ENCODE measurements at places on chromosomes 16 and 17.

GRCh38 chr17:419073-419735, 66.6 kb upstream of the RPH3AL start:
- DNase-seq = no peak

GRCh38 chr17:36949461-36949927, 740 bp downstream of the AATF start:
- DNase-seq = no peak

DNA sequence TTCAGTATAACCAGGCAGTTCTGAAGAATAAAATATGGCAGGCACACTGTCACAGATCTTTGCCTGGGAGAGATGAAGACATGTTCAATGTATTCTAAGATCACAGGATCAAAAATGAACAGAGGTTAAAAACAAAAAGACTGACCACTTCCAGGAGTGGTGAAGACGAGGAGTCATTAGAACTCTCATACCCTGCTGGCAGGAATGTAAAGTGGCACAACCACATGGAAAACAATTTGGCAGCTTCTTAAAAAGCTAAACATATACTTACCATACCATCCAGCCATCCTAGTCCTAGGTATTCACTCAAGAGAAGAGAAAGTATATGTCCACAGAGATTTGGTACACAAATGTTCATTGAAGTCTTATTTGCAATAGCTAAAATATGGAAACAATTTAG, 406.3 kb downstream of the NPIPA8 start:
- DNase-seq = no peak

DNA sequence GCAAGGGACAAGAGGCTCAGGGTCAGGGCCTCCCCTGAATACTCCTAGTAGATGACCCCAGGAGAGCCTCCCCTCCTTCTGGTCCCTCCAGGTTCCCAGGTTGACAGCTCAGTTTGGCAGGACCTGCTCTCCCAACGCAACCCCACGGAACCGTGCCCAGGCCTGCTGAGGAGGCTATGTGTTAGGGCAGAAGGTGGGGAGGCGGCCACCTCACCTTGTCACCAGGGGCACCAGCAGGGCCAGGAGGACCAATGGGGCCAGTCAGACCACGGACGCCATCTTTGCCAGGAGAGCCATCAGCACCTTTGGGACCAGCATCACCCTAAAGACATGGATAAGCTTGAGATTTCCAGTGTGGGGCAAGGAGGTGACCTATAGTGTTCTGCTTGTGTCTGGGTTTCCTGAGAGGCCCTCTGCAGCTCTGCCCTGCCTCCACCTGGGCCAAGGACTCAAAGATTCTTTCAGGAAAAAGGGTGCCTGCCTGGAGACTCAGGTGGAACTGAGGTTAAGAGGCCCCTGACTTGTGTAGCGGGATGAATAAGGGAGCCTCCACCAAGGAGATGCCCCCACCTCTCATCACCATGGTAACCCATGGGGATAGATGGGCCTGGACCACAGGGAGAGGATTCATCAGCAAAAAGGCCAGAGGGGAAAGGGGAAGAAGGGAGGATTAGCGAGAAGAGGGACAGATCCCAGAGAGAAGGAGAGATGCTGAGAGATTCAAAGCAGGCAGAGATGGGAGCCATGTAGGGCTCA, 10.7 kb downstream of the COL1A1 start:
- no peak for DNase-seq

- DNase-seq = no peak
Observed at GRCh38 chr16:3637371-3637923, 17.0 kb upstream of the DNASE1 start.

- DNase-seq = no peak
Observed at GRCh38 chr16:78684655-78685375, 585.4 kb downstream of the WWOX start.

GRCh38 chr16:67386861-67387455, 6.3 kb downstream of the TPPP3 start:
- no peak for DNase-seq

DNA sequence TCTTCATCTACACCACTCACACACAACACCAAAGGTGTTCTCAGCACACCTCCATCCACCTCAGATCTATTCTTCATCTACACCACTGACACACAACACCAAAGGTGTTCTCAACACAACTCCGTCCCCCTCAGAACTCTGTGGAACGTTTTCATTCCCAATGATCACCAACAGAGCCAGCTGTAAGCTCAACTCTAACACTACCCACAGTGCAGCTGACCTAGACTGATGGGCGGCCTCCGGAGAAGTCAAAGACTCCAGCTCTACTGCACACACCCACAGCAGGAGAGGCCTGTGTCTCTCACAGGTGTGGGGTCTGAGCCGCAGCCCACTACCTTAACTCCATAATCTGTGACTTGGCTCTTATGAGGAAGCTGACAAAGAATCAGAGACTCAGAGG, 50.7 kb downstream of the ANKRD11 start:
- no peak for DNase-seq

- DNase-seq = no peak
Observed at GRCh38 chr16:81639348-81639747, 139.7 kb upstream of the PLCG2 start.

GRCh38 chr17:81976332-81977210, 858 bp upstream of the ASPSCR1 start:
- DNase-seq = no peak

GRCh38 chr17:75155191-75155601, 884 bp upstream of the JPT1 start:
- no peak for DNase-seq

GRCh38 chr16:50210266-50211038, 55.9 kb upstream of the ADCY7 start:
- peak; percentile 77 for DNase-seq

GRCh38 chr17:80825471-80826345, 165.9 kb upstream of the CHMP6 start:
- DNase-seq = no peak

DNA sequence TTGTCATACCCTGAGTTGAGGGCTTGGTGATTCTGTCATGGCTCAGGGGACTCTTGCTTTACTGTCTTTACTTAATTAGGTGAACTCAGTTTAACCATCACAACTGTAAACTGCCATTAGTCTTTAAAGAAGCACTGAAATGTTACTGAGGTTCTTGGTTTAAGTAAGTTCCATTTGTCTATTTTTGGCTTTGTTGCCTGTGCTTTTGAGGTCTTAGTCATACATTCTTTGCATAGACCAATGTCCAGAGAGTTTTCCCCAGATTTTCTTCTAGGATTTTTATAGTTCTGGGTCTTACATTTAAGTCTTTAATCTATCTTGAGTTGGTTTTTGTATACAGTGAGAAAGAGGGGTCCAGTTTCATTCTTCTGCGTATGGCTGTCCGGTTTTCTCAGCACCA, 137.5 kb downstream of the SOCS1 start:
- DNase-seq = no peak

GRCh38 chr17:31524926-31525800, 133.7 kb downstream of the RAB11FIP4 start:
- peak; percentile 75 for DNase-seq

DNA sequence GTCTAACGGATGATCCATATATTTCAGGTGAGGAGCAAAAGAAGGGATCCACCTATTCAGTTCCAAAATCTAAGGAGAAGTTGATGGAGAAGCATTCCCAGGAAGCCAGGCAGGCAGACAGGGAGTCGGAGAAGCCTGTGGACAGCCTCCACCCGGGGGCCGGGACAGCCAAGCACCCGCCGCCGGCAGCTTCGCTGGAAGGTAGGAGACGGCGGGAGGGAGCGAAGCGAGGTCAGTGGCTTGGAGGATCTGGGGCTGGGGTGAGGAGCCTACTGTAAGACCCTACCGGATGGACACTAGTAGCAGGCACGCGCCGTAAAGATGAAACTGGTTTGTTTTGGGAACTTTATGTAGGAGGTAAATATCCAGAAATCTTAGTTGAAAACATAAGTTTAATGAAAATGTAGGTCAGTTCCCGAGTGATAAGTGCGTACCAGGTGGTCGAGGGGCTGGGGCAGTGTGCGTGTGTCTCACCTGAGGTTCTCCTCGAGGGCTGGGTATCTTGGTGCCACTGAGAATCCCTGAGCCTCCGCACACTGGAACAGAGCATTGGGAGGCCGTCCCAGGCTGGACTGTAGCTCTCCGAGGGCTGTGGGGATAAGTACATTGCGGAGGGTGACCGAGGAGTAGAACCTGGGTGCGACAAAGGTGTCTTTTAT, 714 bp downstream of the SPATA33 start:
- DNase-seq = no peak

GRCh38 chr16:46658925-46659324, 30.1 kb downstream of the VPS35 start:
- no peak for DNase-seq

GRCh38 chr16:77406680-77407079, 28.2 kb downstream of the ADAMTS18 start:
- no peak for DNase-seq

DNA sequence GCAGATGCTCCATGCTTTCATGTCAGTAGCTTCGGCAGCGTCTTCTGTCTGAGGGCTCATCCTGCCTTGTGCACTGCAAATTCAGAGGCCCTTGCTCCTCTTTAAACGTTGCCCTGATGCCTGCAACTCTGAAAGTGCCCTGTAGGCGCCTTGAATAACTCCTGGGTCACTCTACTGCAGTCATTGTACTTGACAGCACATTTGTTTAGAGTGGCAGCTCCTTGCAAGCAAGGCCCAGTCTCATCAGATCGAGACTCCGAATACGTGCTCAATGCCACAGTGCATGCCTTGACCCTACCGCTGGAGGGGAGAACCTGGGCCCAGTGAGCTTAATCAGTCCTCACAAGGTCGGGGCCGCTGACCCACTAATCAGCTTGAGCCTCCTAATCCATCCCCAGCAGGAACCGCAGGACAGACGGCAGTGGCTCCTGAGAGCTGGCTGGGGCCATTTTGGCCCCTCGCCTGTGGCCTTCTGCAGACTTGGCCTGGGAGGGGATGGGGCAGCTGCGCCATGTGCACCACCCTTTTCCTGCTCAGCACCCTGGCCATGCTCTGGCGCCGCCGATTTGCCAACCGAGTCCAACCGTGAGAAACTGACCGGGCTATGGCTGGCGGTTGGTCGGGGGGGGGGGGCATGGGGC, at the start of gene PRCD:
TSS of gene PRCD (plus strand) at position 414 of the 641 bp plus-strand sequence. CDS start at position 512, 98 bp downstream.
- DNase-seq = no peak

GRCh38 chr16:11329071-11329491, 16.2 kb upstream of the RMI2 start:
- no peak for DNase-seq

- no peak for DNase-seq
Observed at GRCh38 chr16:27084307-27085028, 17.7 kb downstream of the C16orf82 start.

- DNase-seq = no peak
Observed at GRCh38 chr17:9750524-9750923, 40.9 kb downstream of the DHRS7C start.

GRCh38 chr17:64385187-64386083, 5.2 kb downstream of the PECAM1 start:
- DNase-seq = peak; percentile 50

GRCh38 chr17:37090941-37091340, 142.2 kb downstream of the AATF start:
- no peak for DNase-seq

- DNase-seq = no peak
Observed at GRCh38 chr17:45895304-45895968, 1.1 kb downstream of the MAPT start.

DNA sequence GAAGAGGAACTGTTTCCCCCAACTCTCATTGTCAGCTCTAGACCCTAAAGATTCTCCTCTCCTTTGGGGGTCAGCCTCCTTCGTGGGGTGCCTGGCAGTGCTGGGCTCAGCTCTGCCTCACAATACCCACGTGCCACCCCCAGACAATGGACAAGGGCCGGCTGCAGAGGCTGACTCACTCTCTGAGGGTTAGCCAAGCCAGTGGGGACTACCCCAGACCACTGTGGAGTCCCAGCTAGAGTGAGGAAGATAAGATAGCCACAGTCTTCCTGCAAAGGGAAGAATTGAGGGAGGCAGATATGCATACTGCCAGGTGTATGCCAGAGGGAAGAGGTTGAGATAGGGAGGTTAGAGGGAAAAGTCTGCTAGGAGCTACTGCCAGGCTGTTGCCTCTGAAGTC, 13.5 kb upstream of the MTMR4 start:
- no peak for DNase-seq

GRCh38 chr16:55326261-55327092, 2.5 kb downstream of the IRX6 start:
- DNase-seq = no peak

DNA sequence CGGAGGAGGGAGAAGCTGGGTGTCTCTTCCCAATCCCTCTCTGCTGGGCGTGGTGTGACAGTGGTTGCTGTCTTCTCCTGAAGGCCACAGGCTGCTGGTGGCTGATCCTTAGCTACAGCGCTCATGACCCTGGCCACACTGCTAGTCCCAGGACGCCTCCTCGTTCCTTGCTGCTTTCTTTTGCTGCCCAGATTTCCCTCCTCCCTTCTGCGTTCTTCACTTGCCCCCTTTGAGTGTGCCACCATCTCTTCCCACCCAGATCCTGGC, 90.1 kb downstream of the MRC2 start:
- no peak for DNase-seq

DNA sequence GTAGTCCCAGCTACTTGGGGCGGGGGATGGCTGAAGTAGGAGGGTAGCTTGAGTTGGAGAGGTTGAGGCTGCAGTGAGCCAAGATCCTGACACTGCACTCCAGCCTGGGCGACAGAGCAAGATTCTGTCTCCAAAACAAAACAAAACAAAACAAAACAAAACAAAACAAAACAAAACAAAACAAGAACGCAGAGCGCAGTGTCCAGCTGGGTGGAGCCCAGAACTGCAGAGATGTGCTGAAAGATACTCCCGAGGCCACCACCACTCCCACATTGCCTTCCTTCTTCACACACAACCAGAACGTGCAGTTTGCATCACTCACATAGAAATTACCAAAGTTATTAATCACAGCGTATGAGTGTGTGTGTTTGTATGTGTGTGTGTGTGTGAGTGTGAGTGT, 222.9 kb upstream of the ASIC2 start:
- no peak for DNase-seq

DNA sequence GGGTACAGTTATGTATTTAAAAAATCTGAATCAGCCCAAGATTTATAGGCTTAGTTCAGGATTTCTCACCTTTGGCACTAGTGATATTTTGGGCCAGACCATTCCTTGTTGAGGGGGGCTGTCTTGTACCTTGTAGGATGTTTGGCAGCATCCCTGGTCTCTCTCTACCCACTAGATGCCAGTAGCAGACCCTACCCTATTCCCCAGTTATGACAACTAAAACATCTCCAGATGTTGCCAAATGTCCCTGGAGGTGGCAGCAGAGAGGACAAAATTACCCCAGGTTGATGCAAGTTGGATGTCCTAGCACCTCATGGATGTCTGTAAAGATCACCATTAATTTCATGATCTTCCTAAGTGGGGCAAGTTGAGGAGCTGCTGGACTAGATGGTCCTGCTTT, 45.8 kb downstream of the SYT17 start:
- no peak for DNase-seq

GRCh38 chr16:61936522-61936921, 99.7 kb downstream of the CDH8 start:
- no peak for DNase-seq

DNA sequence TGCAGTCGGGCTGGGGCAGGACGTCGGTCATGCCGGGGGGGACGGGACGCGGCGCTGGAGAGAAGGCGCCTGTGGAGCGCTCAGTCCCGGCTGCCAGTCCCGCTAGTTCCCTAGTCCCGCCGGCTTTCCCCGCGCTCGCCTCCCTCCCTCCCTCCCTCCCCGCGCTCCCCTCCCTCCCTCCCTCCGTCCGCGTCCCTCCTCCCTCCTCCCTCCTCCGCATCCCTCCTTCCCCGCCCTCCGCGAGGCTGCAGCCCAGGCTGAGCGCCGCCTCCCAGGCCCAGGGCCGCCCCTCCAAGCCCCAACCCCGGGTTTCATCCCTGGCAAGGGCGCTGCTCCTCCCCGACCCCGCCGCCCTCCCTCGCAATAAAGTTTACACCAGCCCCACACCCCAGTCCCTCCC, 34.8 kb downstream of the TIMM22 start:
- no peak for DNase-seq
